Effector CD4-positive, alpha-beta T cell (primary cell): ENCODE measurements at places on chromosomes 6 and 20.

- no peak for DNase-seq
These were observed 88.5 kb upstream of the HIVEP1 start for GRCh38 chr6:11923621-11924020.

GRCh38 chr6:48176645-48177308, 65.8 kb upstream of the PTCHD4 start:
- DNase-seq, result no peak

- no peak for DNase-seq
These were observed 34.8 kb downstream of the F13A1 start for GRCh38 chr6:6285679-6286078.

DNA sequence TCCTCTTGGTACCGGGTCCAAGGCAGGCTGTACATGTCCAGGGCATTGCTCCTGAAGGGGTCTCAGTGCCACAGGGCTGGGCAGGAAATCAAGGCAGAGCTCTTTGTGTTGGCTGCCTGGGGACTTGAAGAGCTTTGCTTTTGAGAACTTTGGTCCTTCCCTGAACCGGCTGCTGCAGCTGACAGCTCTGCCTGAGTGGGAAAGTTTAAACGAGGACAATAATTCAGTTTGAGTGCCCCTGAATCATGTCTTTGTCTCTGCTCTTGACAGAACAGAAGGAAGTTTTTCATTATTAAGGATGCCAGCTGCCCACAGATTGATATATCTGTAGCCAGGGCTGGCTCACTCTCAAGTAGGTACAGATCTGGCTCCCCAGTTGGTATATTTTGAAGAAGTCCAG, 56.1 kb downstream of the ANKRD6 start:
- DNase-seq, result no peak

GRCh38 chr6:75504465-75505222, 11.0 kb upstream of the FILIP1 start:
- no peak for DNase-seq

GRCh38 chr6:13870214-13870830, 54.4 kb upstream of the RNF182 start:
- no peak for DNase-seq

DNA sequence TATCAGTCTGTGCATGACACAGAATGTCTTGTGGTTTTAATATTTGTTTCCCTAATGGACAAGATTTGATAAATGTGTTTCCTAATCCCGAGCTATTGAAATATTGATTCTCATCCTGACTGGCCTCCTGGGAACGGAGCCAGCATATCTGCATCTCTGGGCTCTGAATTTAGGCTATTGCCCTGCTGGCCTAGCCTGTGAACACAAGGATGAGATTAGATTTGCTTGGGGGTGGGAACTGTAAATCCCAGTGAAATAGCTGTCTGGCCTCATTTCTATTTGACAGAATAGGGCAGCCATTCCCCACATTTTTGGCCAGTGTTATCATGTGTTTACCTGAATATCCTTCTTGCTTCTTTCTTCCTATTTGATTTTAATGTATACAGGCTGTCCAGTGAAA, 198.4 kb upstream of the SOX4 start:
- DNase-seq, result no peak

GRCh38 chr6:5557506-5557905, 296.2 kb downstream of the FARS2 start:
- DNase-seq, result no peak

DNA sequence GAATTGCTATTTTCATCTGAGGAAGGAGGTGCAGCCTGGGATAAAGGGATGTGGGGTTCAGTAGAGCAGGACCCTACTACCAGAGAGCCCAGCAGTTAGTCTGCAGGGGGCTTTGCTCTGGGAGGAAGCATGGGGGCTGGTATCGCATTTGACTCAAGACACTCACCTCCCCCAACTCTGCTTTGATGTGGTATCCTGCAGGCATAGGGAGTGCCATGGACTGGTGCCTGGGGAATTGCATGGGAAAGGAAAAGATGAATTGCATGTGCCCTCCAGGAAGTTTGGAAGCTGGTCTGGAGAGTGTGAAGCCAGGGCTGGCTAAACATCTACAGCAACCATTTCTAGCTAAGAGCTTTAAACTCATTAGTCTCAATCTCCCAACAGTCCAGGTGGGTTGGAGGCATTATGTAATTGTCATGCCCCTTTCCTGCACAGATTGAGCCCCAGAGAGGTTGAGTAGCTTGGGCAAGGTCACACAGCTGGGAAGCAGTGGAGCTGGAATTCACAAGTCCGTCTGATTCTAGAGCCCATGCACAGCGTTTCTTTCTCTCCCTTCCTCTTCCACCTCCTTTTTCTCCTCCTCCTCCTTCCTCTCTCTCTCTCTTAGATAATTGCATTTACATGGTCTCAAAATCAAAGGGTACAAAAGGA, 26.2 kb upstream of the PNPLA1 start:
- no peak for DNase-seq

GRCh38 chr6:143264379-143264778, 186.1 kb downstream of the ADAT2 start:
- no peak for DNase-seq

DNA sequence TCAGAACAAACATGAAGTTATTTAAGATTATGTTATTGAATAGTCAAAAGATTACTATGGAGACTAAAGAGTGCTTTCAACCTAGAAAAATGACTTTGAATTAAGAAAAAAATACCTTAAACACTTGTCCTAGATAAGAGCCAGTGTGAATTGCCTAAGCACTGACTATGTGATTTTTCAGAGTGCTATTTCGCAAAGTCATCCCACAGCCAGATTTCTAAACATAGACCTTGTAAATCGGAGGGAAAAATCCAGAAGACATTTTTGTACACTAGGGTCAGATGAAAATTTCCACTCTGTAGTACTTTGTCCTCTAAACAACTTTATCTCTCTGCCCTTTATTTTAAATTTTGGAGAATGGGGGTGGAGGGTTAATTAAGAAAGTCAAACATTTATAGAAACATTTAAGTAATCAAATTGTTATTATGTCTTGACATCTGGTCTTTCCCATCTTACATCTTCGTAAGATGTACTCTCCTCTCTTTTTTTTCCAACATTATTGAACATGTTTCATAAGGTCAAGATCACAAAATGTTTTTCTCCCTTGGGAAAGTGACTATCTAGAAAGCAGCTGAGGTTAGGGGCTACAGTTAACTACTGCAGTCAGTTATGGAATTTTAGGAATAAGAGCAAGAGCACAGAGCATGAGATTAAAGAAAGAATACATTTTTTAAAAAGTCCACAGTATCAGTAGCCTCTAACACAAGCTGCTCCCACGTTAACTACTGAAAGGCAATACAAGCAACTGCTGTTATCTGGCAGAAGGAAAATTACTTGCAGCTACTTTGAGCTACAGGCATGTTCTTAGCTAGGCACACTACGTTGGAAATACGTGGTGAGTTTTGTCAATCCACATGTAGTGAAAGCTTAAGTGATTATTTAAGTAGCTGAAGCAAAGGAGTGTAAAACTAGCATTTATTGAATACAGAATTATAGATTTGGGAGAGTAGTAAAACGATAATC, 648.5 kb downstream of the HTR1B start:
- DNase-seq, result no peak
